ENCODE measurements at places on chromosomes 3 and 15.

DNA sequence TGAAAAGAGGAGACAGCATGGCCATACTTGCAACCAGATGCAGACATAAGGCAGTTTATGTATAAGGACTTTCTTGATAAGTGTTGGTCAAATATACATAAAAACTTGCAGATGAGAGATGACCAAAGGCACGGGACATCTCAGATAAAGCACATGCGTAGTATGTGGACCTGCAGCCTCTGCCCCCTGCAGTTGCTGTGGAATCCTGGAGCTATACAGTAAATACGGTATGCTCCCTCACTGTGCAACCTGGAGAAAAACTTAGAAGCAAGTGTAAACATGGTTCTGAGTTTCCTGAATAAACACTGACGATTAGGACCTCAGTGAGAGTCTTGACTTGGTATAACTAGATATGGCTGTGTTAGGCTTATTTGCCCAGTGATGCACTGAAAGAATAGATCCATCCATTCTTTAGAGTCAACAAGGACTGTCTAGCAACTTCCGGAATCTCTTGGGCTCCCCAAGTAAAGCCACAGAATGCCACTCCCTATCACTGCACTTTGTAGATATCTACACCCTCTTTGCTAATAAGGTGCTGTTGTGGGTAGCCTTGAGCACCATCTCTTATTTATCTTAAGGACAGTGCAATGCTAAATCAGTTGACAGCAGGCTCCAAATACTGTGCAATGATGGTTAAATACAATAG, 40.2 kb downstream of the GJD2 start:
- DNase-seq, result no peak

DNA sequence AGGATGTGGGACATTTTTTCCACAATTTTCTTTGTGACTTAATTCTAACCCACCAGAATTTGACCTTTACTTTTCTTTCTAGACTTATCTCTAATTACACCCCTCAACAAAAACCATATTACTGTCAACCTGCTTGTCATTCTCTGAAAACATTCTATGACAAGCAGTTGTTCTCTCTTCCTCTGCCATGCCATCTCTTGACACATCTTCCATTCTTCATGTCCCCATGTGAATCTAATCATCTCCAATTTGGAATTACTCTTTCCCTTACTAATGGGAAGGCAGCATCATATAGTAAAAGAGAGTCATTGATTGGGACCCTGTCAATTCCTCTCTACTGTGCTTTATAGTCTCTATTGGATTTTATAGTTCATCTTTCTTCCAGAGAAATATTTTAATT, 61.3 kb upstream of the P2RY1 start:
- no peak for DNase-seq

GRCh38 chr3:45547764-45548680, 46.5 kb upstream of the LIMD1 start:
- DNase-seq, result no peak

- DNase-seq, result no peak
These were observed 67.6 kb upstream of the NTRK3 start for GRCh38 chr15:88323976-88324740.

GRCh38 chr3:119582178-119582577, 2.9 kb downstream of the ADPRH start:
- DNase-seq, result no peak

GRCh38 chr3:14123308-14124222, 1.1 kb downstream of the CHCHD4 start:
- DNase-seq, result no peak

- DNase-seq, result no peak
These were observed 563.6 kb upstream of the NAALADL2 start for GRCh38 chr3:174295306-174296092.

DNA sequence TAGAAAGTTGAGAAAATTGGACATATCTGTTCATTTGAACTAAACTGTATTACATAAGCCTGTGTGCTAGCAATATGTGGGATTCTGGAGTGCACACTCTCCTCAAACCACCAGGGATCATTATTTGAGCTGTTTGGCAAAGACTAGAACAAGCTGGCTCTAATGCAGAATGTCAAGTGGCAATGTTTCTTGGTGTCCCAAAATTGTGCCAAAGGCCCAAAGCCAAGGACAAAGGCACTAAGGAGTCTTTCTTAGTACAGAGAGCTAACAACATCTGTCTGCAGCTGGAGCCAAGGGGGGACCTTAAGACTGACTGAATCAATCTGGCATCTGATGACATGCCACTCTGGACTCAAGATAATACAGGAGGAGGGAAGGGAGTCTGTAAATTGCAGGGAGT, 76.7 kb upstream of the STRIT1 start:
- no peak for DNase-seq

GRCh38 chr15:87547470-87548181, 708.9 kb downstream of the NTRK3 start:
- no peak for DNase-seq
